Activated naive CD4-positive, alpha-beta T cell treated with anti-CD3 and anti-CD28 coated beads, Interleukin-2, amount 50 U/mL, for 72 hours (primary cell): ENCODE measurements at places on chromosomes 2 and 18. TPM values are rescaled to one million over a fixed set of nuclear protein-coding genes. Genes with fewer than 3 reads are reported as not detected.

Gene PKDCC
- total RNA-seq = not detected

Gene TUBA4B
- not detected for total RNA-seq

Gene ABCG5
- not detected for total RNA-seq

Gene KLHL41
- total RNA-seq = not detected

Gene DPP4
- 42.0 TPM for total RNA-seq

Gene SMAD2
- 108 TPM for total RNA-seq

Gene STPG4
- total RNA-seq = 0.55 TPM
